CD4-positive, CD25-positive, alpha-beta regulatory T cell (primary cell): ENCODE measurements at places on chromosomes 2 and 18. TPM values are rescaled to one million over a fixed set of nuclear protein-coding genes. Genes with fewer than 3 reads are reported as not detected.

LAMA3 gene
- total RNA-seq: not detected

ALPP gene
- total RNA-seq: not detected

SNORC gene
- 1.3 TPM for total RNA-seq

NCKAP5 gene
- total RNA-seq: not detected

BOK gene
- not detected for total RNA-seq

RAB31 gene
- 5.8 TPM for total RNA-seq

- no peaks in the 10 kb centered on the region for H3K36me3 ChIP-seq
- no peak overlapping the region for H3K4me3 ChIP-seq
- DNase-seq: no peak
Measured at GRCh38 chr2:173692068-173692467, 273.1 kb downstream of the SP3 start.

- no peak overlapping the region for H3K4me3 ChIP-seq
- no peaks in the 10 kb centered on the region for H3K27me3 ChIP-seq
- no peak overlapping the region for H3K27ac ChIP-seq
- peaks cover 98% of the 10 kb centered on the region for H3K4me1 ChIP-seq
- no peak for DNase-seq
Measured at GRCh38 chr2:98470851-98471255, 26.2 kb downstream of the INPP4A start.

- H3K4me1 ChIP-seq: no peaks in the 10 kb centered on the region
- H3K36me3 ChIP-seq: no peaks in the 10 kb centered on the region
- no peak overlapping the region for H3K4me3 ChIP-seq
- H3K27me3 ChIP-seq: no peaks in the 10 kb centered on the region
- H3K27ac ChIP-seq: no peak overlapping the region
Measured at GRCh38 chr2:128390991-128391630, 72.4 kb upstream of the HS6ST1 start.

DNA sequence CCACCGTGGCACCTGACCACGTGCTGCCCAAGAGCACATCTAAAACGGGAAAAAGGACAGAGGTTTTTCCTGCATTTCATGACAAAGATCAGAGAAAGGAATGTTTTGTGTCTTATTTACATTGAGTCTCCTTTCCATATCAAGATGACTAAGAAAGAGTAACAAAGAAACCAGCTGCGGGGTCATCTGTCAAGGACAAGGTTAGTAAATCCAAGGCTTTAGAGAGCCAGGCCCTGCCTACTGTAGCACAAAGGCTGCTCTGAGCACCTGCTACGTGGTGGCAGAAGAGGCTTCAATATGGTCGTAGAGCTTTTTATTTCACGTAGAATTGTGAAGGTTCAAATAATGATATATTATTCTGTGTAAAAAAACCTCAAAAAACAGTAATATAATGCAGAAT lies 51.0 kb downstream of the PRELID3A start:
- no peak overlapping the region for H3K27ac ChIP-seq
- no peak overlapping the region for H3K4me3 ChIP-seq
- H3K36me3 ChIP-seq: no peaks in the 10 kb centered on the region
- H3K4me1 ChIP-seq: no peaks in the 10 kb centered on the region

DNA sequence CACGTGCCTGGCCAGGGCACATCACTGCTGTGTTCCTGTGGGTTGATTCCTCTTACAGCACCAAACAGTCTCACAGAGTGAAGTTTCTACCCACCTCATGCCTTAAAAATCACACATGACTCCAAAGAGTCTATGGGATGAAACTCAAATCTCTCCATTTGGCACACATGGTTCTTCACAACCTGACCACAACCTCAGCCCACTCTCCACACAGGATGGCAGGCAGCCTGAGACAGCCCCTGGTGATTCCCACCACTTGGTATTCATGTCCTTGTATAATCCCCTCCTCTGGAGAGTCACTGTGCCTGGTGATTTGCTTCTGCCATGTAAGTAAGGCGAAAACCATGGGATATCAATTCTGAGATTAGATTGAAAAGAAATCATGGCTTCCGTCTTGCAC lies 46.2 kb downstream of the LBH start:
- H3K4me3 ChIP-seq: no peak overlapping the region
- no peaks in the 10 kb centered on the region for H3K36me3 ChIP-seq
- no peaks in the 10 kb centered on the region for H3K27me3 ChIP-seq
- no peak overlapping the region for H3K27ac ChIP-seq
- peaks cover 3% of the 10 kb centered on the region for H3K4me1 ChIP-seq

DNA sequence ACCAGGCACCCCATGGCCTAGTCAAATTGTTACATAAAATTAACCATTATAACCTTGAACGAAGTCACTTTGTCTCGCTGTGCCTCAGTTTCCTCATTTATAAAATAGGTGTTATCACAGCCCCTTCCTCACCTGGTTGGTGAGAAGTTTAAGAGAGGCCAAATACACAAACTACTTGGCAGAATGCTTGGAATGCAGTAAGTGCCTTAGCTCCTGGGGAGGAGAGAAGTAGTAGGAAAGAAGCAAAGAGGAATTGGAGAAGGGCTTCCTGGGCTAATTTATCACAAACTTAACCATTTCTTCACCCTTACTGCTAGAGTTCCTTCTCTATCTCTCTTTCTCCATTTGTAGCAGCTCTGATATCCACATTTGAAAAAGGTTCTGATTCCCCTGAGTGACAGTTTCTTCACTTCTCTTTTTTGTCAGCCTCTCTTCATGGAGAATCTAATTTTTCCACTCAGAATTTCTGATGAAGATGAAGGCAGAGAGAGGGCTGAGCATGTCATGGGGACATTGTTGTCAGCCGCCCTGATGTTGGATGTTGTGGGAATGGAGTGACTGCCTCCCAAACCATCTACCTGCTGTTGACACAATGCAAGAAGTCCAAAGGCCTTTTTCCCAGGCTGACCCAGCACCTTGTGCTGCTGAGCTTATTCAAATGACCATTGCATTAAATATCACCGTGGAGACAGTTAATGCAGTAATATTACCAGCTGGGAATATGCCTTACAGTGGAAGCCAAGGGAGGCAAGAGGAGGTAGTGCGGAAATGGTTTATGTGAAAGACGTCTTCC lies 60.4 kb downstream of the BOD1L2 start:
- H3K4me1 ChIP-seq: no peaks in the 10 kb centered on the region
- H3K4me3 ChIP-seq: no peak overlapping the region
- H3K36me3 ChIP-seq: no peaks in the 10 kb centered on the region
- H3K27me3 ChIP-seq: peaks cover 2% of the 10 kb centered on the region
- no peak overlapping the region for H3K27ac ChIP-seq

GRCh38 chr2:101150306-101151145 lies 656 bp downstream of the TBC1D8 start:
- peaks cover 17% of the 10 kb centered on the region for H3K27me3 ChIP-seq
- H3K4me3 ChIP-seq: peak overlapping the region; percentile 62
- H3K36me3 ChIP-seq: no peaks in the 10 kb centered on the region
- no peak overlapping the region for H3K27ac ChIP-seq

GRCh38 chr2:237314681-237315080 lies 99.3 kb downstream of the COL6A3 start:
- no peak overlapping the region for H3K27ac ChIP-seq
- no peaks in the 10 kb centered on the region for H3K4me1 ChIP-seq
- no peak overlapping the region for H3K4me3 ChIP-seq
- no peaks in the 10 kb centered on the region for H3K36me3 ChIP-seq
- H3K27me3 ChIP-seq: no peaks in the 10 kb centered on the region

DNA sequence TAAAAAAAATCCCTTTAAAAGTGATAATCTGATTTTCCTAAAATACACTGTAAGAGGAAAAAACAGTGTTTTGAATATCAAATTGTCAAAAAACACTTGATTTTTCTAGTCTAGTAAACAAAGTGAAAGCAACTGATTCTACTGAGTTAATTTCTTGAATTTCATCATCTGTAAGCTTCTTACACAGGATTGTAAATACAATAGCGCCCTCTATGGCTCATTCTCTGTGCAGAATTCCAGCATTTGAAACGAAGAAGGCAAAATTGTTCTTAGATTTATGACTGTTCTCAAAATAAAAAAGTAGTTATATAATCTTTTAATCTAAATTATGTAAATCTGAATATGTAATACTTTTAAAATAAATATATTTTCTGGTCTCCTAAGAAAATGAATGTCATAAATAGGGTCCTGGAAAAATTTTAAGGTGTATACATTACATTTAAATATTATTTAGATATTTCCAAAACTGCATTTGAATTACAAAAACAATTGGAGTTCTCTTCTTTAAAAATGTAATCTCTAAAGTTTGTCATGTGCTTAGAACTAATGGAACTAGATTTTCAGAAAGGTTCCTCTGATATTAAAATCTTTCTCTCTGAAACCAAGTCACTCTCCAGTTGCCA lies 176.9 kb upstream of the MC4R start:
- no peaks in the 10 kb centered on the region for H3K4me1 ChIP-seq
- H3K27me3 ChIP-seq: no peaks in the 10 kb centered on the region
- H3K36me3 ChIP-seq: no peaks in the 10 kb centered on the region

DNA sequence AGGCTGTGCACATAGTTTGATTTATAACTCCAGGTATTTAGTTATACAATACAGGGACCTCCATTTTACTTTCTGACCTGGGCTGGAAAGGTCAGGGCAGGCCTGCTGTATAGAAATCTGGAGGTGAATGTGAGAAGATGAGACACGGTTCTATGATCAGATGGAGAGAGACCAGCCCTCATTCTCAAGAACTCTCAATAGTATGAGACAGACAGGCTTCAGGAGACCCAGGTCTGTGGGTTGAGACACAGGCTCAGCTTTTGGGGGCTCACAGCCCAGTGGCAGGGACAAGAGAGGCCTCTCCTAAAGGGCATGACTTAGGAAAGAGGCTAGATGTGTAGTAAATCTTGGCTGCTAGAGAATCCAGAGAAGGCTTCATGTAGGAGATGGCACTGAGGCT lies 719 bp upstream of the ATP6V1B1 start:
- H3K4me3 ChIP-seq: no peak overlapping the region
- H3K4me1 ChIP-seq: no peaks in the 10 kb centered on the region

DNA sequence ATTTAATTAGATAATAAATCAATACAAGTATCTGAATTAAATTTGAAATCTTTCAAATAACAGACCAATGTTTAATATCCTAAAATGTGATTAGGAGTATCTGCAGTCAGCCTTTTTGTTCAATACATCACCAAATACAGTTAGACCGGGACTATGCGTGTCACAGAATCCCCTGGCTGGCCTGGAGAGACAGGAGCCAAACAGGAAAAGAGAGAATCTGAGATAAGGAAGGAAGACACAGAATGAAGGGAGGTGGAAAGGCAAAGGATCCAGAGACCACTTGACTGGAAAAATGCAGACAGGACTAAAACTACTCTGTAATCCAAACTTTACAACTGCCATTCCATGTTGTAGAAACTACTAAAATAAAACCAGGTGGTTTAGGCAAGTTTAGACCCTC lies 66.3 kb downstream of the SIGLEC15 start:
- no peaks in the 10 kb centered on the region for H3K27me3 ChIP-seq
- DNase-seq: no peak

DNA sequence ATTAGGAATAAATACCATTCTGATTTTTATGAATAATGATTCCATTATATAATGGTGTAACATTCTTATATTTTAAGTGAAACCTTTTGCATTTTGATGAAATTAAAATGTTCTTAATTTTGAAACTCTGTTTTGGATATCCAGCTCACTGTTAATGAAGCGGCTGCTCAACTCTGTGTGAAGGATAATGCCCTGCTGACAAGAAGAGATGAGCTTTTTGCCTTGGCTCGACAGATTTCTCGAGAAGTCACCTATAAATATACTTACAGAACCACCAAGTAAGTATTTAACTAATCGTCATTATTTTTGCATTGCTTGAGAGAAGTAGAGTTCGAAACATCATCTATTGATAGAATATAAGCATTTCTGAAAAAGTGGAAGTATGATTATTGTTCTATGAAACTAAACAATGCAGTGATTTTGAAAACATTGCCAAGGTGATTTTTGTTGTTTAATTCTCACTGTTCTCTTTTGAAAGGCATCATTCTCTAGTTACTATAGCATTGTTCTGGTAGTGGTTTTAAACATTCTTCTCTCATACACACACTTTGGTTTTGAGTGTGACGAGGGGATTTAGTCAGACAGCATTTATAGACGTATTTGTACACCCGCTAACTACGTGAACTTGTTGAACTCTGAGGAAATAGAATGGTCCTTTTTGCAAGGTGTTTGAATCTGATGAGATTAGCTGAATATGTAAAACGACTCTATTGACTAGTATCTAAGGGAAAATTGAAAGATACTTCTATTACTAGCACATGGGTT lies 21.5 kb downstream of the NAB1 start:
- peak overlapping the region; percentile 61 for H3K27ac ChIP-seq
- no peak for DNase-seq
- peak overlapping the region; percentile 57 for H3K4me3 ChIP-seq
- peaks cover 22% of the 10 kb centered on the region for H3K4me1 ChIP-seq
- peaks cover 12% of the 10 kb centered on the region for H3K36me3 ChIP-seq

DNA sequence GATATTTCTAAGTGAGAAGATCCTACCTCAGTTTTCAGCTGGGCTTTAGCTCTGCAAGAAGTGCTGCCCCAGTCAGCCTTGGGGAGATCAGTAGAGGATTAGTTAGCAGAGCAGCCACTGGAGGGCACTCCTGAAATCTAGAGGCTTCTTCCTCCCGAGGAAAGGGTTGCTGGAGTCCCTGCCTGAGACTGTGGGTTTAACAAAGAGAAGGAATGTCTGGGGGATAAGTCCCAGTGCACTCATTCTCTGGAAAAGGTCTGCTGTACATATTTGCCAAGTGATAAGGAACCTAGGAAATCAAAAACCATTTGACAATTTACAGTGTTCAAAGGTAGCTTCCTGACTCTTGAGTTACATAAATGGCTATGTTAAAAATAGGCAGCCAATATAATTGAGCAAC lies 207.2 kb downstream of the SLC8A1 start:
- no peak overlapping the region for H3K4me3 ChIP-seq
- no peaks in the 10 kb centered on the region for H3K4me1 ChIP-seq
- H3K36me3 ChIP-seq: no peaks in the 10 kb centered on the region
- no peaks in the 10 kb centered on the region for H3K27me3 ChIP-seq
- DNase-seq: no peak

DNA sequence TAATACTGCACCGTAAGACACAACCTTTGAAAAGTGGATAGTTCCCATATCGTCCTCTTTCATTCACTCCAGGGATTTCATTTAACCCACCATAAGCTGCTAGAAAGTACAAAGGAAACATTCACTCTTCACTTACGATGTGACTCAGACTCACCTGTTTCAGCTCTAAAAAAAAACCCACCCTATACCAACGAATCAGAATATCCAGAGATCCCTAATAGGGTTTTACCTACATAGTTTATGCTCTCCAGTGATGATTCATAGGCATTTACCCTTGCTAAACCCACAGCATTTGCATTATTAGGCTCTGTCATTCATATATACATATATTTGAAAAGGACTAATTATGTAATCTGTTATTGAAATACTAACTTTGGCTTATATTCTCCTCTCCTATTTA lies 60.2 kb downstream of the PRPF40A start:
- no peak overlapping the region for H3K27ac ChIP-seq
- H3K4me1 ChIP-seq: no peaks in the 10 kb centered on the region
- no peaks in the 10 kb centered on the region for H3K27me3 ChIP-seq
- H3K4me3 ChIP-seq: no peak overlapping the region
- no peak for DNase-seq
- H3K36me3 ChIP-seq: peaks cover 73% of the 10 kb centered on the region

DNA sequence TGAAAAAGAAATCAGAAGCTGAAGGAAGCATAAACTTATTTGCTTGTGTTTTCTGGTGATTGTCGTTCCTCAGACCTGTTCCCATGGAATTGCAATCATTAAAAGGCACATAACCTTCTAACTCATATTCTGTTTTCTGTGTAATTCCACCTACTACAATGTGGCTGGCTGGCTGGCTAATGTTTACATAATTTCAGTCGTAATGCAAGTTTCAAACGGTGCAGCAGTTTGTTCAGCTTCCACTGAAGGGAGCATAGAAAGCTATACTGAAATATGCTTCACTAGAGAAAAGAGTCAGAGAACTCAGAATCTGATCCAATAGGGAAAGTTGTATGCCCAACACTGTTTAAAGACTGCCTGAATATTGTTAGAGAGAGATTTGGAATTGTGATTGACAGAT lies 27.1 kb upstream of the SCN7A start:
- no peak overlapping the region for H3K4me3 ChIP-seq
- no peaks in the 10 kb centered on the region for H3K36me3 ChIP-seq
- no peaks in the 10 kb centered on the region for H3K27me3 ChIP-seq
- H3K4me1 ChIP-seq: no peaks in the 10 kb centered on the region
- no peak overlapping the region for H3K27ac ChIP-seq
